ENCODE measurements at places on chromosomes 2 and 18.

- DNase-seq: no peak
These were observed 14.7 kb downstream of the MAP3K20 start for GRCh38 chr2:173090276-173090877.

GRCh38 chr18:37440206-37440605 lies 125.4 kb downstream of the CELF4 start:
- no peak for DNase-seq

DNA sequence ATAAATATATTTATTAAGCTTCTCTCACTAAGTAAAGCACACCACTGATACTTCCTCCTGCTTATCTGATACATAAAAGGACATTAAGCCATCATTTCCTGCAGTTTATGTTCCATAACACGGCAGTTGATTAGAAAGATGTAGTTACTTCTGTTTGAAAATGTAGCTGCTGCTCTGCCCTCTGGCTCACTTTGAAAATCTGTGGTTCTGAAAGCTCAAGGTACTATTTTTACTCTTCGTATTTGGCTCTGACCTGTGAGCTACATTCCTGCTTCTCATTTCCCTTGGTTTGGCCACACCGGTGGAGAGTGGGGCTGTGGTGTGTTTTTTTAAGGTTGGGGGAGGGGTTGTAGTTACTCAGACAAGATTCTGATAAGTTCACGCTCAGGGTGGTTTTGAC lies 12.8 kb upstream of the TTN start:
- DNase-seq: no peak

DNA sequence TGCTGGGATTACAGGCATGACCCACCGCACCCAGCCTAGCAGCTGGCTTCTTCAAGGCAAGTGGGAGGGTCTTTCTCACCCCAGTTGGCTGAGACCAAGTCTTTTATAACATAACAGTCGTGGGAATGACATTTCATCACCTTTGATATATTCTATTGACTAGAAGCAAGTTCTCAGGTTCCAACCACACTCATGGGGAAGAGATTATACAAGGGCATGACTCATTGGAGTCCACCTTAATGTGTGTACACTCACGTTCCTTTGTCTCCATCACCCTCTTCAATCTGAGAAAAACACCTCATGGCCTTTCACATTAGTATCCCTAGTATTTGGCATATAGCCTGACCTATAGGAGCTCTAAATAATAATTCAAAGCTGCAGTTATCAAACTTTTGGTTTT lies 2.8 kb upstream of the BBS5 start:
- no peak for DNase-seq

DNA sequence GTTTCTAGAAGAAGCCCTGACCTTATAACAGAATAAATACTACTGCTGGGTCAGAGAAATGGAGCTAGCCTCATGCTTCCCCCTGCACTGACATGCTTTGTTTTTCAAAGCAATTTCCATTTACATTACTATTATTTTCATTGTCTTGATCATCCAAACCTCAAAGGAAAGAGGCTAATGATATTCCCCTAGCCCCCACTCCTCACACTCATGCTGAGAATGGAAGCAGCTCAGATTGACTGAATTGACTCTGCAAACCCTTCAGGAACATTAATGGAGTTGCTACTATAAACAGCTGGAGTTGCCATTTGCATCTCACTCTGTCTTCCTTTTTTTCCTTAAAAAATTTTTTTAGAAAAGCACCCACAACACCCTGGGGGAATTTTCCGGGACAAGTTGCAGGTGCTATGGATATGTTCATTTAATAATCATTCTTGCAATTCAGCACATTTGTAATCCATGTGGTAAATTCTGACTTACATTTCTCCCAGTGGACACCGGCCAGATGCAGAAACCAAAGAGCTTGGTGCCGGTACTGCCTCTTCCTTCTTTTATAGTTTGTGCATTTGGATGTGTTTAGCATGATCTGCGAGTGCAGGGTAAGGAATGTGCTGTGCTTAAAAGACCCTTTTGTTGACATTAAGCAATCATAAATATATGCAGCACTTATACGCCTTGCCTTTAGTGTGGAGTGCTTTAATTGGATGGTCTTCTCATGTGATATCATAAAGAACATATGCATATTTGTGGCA lies 103.3 kb upstream of the OSR1 start:
- DNase-seq: no peak

DNA sequence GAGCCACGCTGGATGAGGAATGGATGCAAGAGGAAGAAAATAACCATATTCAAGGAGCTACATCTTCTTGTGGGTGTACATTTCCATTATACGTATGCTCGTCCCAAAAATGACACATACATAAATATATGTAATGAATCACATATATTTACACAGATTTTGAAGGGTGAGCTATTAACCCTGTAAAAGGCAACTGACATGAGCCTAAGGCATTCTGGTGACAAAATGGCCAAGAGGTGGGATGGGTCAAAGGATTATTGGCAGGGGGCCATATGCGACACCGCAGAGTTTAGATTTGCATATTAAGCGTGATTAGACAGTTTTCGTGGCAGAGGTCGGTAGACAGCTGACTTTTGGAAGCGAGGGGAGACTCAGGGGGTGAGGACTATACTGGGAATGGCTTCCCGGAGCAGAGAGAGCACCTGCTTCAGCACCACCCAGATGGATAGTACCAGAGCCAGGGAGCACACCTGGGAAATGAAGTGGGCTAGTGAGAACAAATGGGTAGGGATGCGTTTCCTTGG lies 431 bp upstream of the CNRIP1 start:
- peak; percentile 17 for DNase-seq

- no peak for DNase-seq
These were observed 532.0 kb upstream of the FSHR start for GRCh38 chr2:49686291-49686690.

- no peak for DNase-seq
These were observed 194.9 kb downstream of the CTIF start for GRCh38 chr18:48733643-48734253.

GRCh38 chr2:14189929-14190328 lies 442.6 kb upstream of the LRATD1 start:
- no peak for DNase-seq

DNA sequence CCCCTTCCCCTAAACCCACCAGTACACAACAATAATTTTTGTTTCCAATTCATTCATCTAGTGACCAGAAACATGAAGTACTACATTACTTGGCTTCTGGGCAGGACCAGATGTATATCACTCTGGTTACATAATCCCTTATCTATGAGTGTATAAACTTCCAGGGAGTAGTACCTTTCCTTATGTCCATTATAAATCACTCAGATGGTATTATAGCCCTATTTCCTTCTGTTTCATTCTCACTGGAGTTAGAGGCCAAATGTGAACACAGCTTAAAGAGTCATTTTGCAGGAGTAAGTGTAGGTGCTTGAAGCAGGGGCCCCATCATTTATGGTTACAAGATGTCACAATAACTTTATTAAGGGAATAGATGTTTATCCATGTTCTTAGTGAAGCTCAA lies 894.4 kb upstream of the NXPH2 start:
- DNase-seq: no peak

GRCh38 chr2:119518401-119519056 lies 5.8 kb downstream of the SCTR start:
- DNase-seq: no peak
